ENCODE measurements at places on chromosomes 2 and 18.

- no peak for DNase-seq
Observed at GRCh38 chr2:79393107-79393685, 119.7 kb upstream of the CTNNA2 start.

DNA sequence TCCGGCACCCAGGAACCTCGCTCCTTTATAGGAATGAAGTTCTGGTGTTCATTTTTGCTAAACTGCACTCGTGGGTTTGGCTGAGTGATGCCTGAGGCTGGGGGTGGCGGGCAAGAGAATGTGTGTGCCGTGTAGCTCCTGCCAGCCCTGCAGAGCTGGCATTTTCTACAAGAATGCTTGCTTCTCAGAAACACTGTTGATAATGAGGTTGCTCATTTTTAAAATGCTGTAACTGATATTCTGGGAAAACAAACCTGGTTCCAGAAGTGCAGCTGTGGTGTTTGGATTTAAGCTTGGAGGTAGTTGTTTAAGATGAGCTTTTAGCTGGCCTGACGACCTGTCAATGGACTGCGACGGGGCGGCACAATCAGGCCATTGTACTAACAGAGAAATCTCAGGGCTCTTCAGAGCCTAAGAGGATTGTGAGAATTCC, 511.9 kb upstream of the TNP1 start:
- no peak for DNase-seq

GRCh38 chr18:48607056-48607984, 68.5 kb downstream of the CTIF start:
- DNase-seq: no peak

DNA sequence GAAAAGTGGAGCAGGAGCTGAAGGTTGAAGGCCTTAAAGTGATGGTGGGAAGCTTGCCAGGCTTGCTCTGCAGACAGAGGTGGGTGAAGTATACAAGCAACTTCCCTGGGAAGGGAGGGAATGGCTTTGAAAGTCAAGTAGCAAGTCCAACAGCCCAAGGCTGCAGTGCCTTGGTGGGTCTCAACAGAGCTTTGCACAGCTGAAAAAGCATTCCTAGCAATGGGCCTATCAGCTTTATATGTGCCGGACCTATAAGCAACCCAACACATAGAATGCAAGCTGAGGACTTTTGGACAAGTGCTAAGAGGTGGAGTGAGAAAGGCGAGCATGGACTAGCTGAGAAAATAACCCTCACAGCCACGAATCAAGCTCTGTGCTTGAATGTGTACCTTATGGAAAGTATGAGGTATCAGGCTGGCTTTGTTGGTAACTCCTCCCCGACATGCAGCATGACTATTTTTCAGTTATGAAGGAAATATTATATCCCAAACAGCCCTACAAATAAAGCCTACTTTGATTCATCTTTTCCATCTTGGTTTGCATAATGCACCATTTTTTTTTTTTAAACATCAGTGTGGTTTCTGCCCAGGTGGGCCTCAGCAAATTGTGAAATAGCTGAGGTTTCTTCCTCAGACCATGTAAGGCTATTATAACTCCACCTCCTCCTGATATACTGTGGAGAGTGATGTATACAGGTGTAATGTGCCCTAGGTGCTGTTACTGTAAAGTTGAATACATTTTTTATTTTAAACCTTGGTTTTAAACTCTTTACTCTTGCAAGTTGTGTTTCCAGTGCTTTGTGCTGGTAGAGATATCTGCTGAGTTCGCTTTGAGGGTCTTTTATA, 241.4 kb upstream of the CXCR4 start:
- peak; percentile 26 for DNase-seq

DNA sequence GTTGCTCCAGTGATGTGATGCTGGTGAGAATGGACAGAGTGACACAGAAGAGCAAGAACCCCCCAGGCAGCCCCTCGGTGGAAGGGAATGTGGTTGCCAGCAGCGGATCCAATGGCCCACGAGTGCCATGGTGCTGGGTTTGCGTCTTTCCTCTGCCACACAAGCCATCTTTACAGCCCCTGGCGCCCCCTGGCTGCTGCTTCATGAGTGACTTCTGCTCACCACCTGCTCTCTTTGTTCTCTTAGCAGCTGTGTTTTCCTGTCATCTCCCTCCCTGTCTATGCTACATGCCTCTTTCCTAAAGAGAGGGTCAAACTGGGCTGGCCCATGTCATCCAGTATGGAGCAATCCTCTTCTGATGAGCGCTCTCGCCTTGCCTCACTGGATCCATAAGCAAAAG, 300.0 kb upstream of the SMIM21 start:
- peak; percentile 47 for DNase-seq

GRCh38 chr2:219621935-219622334, 5.5 kb upstream of the SLC4A3 start:
- DNase-seq: no peak

- DNase-seq: no peak
Observed at GRCh38 chr2:8956774-8957173, 46.7 kb downstream of the MBOAT2 start.

- DNase-seq: no peak
Observed at GRCh38 chr2:159792599-159792998, 5.4 kb downstream of the CD302 start.

DNA sequence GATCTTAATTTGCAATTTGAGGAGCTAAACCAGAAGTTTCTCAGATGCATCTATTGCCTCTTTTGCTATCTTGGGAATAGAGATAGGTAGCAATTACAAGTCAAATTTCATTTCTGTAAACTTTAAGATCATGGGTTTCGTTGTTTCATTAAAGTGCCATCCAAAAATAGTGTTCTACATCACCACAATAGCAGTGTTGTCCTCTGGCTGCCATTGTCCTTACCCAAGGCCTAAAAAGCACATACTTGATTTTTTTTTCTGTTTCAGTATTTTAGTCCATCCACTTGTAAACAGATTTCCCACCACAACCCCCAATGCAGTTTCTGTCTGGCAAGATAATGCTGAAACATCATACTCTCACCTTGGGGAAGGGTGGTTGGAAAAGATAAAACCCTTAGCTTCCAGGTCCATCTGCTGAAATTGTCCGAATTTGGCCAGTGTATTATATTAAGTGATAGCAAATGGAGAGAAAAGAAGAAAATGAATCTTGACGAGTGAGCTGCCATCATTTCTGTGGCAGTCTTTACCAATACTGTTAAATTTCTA, 136.2 kb downstream of the LCLAT1 start:
- no peak for DNase-seq

DNA sequence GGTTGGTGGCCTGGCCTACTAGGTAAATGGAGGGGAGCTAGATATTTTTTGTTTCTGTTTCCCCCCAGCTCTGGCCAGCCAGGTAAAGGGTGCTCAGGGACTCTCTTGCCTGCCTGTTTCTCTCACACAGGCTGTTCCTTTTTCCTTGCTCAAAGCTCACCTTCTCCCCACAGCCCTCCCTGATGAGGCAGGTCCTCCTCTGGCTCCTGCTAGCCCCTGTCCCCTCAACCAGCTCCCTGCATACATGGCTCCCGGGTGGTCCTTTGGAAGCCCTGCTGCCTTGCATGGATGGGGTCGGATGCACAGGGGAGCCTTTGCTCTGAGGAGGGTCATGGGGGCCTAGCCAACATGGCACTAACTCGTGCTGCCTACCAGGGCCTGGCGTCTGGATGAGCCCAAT, 27.8 kb downstream of the DYSF start:
- no peak for DNase-seq

GRCh38 chr2:28281739-28282138, 110.9 kb upstream of the FOSL2 start:
- DNase-seq: no peak

DNA sequence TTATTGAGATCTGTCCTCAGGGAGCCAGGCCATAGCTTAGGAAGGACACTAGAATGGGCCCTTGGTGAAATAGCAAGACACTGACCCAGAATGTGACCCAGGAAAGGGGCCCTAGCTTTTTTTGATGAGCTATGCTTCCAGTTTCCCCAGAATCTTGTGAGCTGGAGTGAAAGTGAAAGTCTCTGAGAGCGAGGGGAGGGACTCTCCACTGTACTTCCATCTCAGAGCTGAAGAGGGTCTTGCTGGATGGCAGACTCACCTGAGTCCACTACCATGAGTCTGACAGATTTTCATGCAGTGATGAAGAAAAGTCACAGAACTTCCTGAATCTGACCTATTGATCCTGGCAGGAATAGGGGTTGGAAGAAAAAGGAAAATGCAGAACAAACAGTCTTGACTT, 3.1 kb downstream of the ARHGAP25 start:
- DNase-seq: peak; percentile 50

DNA sequence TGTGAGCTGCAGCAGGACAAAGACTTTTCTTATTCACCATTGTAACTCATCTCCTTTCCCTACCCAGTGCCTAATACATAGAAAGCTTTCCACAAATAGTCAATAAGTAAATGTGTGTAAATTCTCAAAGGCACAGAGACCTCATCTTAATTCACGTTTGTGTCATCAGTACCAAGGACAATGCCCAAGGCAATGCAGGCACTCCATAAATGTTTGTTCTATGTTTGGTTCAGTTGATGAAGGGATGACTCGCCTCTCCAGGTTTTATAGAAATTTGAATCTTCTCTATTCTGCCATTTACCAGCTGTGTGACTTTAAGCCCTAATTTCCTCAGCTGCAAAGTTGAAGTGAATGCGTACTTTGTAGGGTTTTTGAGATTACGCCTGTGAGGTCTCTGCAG, 2.1 kb upstream of the MOGAT1 start:
- no peak for DNase-seq

GRCh38 chr2:43321446-43321845, 95.0 kb upstream of the ZFP36L2 start:
- DNase-seq: no peak

GRCh38 chr2:186868344-186868743, 19.4 kb upstream of the ZSWIM2 start:
- no peak for DNase-seq

- DNase-seq: no peak
Observed at GRCh38 chr2:109069331-109070194, 59.4 kb upstream of the SH3RF3 start.

DNA sequence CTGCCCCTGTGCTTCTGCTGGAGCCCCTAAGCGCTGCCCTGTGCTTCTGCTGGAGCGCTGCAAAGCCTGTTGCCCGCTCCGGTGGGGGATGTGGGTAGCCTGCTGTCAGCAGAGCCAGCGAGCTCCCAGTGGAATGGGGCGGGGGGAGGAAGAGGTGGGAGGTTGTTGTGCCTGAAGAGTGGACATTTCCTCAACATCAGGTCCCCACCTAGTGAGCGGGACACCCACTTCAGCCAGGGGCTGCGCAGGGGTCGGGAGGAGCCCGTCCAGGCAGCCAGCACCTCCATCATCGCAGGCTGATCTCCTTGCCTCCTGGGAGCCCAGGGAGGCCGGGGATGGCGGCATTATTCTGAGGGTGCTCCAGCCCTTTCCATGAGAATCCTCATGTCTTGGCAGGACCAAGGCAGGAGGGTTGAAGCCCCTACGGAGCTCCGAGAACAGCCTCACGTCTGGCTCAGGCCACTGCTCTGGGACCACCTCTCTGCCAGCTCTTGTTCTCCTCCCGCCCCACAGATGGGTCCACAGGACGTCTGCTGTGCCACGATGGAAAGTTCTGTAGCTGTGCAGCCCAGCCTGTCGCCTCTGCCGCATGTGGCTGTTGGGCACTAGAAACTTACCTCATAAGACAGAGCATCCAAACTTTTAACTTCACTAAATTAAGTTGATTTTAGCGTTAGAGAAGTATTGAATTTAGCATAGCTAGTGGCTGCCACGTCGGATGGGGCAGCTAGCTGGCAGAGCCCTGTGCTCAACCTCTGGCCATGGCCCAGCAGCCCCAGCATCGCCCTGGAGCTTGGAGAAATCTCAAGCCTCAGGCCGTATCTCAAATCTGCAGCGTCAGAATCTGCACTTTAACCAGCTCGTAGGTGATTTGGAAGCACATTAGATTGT, 1.9 kb upstream of the ALLC start:
- no peak for DNase-seq

- no peak for DNase-seq
Observed at GRCh38 chr2:12010779-12011178, 264.3 kb downstream of the LPIN1 start.

DNA sequence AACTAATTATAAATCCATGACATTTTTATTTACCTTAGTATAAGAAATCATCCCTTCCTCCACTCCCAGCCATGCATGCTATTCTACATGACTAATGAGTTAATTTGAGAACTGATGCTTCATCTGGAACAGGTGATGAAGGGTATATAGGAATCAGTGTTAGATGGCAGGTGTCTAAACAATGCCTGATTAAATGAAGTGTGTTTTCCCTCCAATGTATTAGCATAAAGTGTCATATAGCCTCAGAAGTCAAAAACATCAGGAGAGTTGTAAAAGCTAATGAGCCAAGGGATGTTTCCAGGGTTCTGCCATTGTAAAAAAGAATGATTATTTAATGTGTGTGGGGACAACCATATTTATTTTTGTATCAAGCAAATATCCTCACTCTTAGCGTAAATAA, 913.8 kb downstream of the DCC start:
- no peak for DNase-seq

DNA sequence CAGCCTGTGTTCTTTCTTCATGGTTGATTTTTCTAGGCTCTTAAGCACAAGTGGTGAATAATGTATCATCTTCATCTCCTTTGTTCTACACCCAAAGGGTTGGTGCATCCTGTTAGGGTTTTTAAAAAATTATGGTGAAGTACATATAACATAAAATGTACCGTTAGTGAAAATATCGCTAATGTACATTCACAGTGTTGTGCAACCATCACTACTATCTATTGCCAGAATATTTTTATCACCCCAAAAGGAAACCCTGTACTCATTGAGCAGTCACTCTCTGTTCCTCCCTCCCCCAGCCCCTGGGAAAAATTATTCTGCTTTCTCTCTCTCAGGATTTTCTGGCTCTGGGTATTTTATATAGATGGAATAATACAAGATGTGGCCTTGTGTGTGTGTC, 98.5 kb downstream of the PRKCE start:
- no peak for DNase-seq

DNA sequence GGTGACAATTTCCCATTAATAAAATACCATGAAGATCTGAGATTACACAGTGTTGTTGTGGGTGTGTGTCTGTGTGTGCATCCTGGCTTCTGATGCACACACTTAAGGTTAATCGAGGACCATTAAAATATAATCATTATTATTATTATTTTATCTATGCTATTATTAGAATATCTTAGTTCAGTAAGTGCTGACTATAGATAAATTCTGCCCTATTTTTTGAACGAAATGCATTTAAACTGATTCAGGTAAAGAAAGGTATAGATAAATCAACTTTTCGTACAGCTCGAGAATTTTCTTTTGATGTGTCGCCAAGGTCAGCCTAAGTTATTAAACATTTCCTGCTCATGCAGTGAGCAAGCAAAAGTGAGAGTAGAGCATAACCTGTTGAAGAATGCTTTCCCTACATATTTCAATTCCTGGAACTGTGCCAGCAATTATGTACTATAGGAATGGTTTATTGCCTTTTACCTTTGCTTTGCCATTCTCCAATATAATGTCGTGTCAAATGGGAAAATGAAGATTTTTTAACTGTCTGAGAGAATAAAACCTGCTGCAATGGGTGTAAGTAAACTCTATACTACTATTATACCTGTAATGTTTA, 25.8 kb downstream of the KCNJ3 start:
- no peak for DNase-seq

- no peak for DNase-seq
Observed at GRCh38 chr2:1055014-1055595, 104.5 kb downstream of the SNTG2 start.

Data from NAMALWA (cell line).